ENCODE measurements at places on chromosomes 2 and 18.
A peak's percentile ranks its signal among the peaks of the same experiment; 100 is the strongest.

DNA sequence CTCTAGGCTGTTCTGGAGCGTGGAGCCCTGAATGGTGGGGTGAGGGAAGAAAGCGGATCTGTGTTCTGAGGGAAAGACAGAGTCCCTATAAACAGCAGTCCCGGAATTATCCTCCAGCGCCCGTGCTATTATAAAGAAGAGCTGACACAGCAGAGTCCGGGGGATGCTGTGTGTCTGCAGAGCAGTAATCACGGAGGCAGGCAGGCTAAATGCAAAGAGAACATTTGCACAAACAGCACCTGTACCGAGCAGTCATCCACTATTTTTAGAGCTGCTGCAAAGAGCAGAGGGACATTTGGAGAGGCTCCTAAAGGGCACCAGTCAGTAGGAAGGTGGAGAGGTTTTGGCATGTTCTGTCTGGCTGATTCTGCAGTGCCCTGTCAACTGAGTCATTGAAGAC lies 293.8 kb upstream of the SLC14A2 start:
- DNase-seq = no peak

GRCh38 chr18:44557616-44558151 lies 123.0 kb upstream of the SETBP1 start:
- no peak for DNase-seq

- DNase-seq = no peak
Measured at GRCh38 chr2:44559108-44559507, 197.4 kb downstream of the CAMKMT start.

DNA sequence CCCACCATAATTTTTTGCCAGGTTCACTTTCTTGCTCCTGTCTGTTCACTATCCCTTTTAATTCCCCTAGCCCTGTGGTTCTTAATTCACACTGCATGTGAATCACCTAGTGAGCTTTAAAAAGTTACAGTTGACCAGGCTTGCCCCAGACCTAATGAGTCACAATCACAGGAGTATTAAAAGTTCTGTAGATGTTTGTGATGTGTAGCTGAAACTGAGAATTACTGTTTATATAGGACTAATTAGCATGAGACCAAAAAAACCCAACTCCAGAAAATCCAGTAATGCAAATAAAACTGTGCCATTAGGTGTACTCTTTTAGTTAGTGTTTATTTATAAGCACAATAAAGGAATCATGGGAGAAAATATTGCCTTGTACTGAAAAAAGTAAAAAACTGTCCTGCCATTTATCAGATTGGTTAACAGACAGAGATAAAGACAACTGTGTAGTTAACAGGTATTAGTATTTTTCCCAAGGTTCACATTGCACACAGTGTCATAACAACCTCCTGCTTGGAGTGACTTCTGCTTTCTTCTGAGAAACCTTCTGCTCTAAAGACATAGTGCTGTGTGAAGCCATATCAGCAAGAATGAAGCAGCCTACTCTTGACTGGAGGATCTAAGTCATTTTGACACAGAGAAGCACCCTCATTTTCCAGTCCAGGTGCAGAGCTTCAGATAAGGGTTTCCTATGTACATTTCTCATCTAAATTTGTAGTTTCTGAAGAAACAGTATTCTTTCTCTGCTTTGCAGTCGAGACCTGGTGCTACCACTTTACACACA lies 39.0 kb downstream of the VAPA start:
- no peak for DNase-seq

GRCh38 chr18:13530879-13531387 lies 195.4 kb downstream of the FAM210A start:
- no peak for DNase-seq

GRCh38 chr2:173892341-173892740 lies 72.8 kb downstream of the SP3 start:
- no peak for DNase-seq

DNA sequence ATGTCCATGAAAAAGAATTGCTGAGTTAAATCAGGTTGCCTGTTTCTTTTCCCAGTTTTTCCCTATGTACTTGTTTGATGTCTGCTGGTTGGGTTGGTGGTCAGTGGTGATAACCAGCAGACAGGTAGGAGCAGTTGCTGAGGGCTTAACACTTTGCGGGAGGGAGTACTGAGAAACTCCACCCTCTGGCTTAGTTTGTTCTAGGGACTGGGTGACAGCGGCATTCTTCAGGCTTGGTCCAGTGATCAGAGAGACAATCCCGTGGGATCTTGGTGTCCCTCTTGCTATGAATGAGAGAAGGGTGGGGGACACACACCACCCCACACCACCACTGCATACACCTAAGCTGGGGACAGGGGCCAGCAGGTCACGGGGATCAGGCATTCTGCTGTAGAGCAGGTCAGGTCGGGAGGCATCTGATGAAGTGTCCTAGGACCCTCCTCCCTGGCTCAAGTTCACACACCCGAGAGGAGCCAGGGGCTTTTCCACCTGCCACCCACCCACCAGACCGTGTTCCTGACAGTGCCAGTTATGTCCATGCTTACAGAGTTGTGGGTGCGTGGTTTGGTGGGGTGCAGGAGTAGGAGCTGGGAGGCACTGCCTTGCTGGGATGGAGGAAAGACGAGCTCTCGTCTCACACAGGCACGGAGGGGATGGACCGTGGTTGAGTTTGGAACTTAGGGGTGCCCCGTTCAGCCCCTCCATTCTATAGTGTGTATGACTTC lies 21.3 kb upstream of the ALLC start:
- no peak for DNase-seq

DNA sequence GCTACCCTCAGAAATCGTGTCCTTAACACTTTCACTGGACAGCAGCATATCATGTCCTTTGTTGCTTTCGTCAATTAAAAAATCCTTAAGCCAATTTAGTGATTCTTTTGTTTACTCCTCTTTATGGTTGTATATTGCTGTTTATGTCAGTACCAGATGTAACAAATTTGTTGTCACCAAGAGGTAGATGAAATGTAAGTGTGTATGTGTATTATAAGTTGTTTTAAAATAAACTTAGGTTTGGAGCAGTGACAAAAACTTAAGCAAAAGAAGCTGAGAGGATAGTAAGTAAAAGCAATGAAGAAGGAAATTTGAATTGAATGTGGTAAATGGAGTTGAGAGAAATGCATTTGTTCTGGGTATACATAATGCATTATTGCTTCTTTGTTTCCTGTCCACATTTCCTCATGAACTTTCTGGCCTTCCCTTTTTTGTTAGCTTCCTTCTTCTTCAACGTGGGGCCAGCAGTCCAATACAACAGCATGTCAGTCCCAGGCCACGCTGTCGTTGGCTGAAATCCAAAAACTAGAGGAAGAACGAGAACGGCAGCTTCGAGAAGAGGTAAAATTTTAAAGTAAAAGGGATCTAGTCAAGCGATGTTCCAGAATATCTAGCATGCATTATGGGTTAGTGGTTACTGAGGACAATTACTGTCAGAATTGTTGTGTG lies 30.5 kb upstream of the SNORC start:
- DNase-seq = no peak

GRCh38 chr2:129056309-129056958 lies 737.8 kb upstream of the HS6ST1 start:
- no peak for DNase-seq

DNA sequence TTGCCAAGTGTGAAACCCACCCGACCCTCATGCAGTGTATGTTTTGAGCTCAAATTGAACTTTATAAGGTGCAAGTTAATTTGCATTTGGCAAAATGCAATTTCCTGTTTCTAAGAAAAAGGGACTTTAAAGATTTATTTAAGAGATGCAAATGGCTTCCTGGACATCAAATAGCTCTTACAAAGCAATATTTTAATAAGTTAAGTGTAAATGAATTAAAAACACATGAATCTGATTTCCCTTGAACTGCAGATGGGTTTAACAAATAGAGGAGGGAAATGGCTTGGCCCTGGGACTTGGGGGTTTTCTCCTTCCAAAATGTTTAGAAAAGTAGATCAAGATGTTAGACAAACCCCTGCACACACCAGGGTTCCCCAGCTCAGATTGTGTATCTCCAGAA lies 116.0 kb downstream of the EN1 start:
- no peak for DNase-seq

DNA sequence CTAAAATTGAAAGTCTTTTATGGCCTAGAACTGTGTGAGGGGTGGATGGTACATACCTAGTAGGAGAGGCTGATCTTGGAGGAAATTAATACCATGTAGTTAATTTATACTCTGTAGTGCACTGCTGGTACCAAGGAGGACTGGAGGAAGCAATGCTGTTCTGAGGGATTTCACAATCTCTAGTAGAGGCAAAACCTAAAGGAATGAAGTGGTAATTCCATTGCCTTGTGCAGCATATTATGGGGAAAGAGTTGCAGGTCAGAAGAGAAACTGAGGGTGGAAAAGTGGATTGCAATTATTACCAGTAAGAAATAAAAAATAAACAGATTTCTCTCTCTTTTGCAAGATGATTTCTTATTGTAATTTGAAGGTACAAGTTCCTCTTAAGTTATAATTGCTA lies 2.2 kb downstream of the ABI2 start:
- no peak for DNase-seq

- no peak for DNase-seq
Measured at GRCh38 chr2:14884651-14885050, 252.1 kb downstream of the LRATD1 start.

- DNase-seq = no peak
Measured at GRCh38 chr2:105782646-105783045, 37.9 kb downstream of the NCK2 start.

GRCh38 chr18:57422313-57422872 lies 12.8 kb upstream of the ONECUT2 start:
- no peak for DNase-seq

- peak; percentile 39 for DNase-seq
Measured at GRCh38 chr2:162297925-162298552, 20.4 kb downstream of the IFIH1 start.

GRCh38 chr2:44889096-44889495 lies 52.4 kb upstream of the SIX3 start:
- DNase-seq = no peak

DNA sequence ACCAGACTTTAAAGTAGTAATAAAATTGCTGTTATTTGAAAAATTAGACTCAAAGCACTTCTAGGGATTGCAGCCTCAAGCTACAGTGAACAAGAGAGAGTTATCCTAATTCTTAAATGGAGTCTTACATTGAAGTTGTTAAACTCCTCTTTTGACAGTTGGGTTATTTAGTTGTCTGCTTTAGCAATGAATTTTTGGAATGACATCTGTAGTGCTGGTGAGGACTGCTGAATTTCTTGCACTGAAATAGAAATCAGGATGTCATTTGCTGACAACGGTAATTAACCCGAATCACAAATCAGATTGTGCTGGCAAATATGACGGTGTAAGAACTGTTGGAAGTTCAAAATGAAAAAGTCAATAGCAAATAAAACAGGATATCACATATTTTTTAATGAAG lies 78.0 kb upstream of the LYPD6B start:
- DNase-seq = no peak

- DNase-seq = no peak
Measured at GRCh38 chr2:240595381-240596079, 9.0 kb downstream of the CAPN10 start.

GRCh38 chr2:201174687-201175086 lies 8.3 kb upstream of the CASP10 start:
- DNase-seq = no peak

- no peak for DNase-seq
Measured at GRCh38 chr2:17035010-17035409, 369.4 kb upstream of the CYRIA start.

DNA sequence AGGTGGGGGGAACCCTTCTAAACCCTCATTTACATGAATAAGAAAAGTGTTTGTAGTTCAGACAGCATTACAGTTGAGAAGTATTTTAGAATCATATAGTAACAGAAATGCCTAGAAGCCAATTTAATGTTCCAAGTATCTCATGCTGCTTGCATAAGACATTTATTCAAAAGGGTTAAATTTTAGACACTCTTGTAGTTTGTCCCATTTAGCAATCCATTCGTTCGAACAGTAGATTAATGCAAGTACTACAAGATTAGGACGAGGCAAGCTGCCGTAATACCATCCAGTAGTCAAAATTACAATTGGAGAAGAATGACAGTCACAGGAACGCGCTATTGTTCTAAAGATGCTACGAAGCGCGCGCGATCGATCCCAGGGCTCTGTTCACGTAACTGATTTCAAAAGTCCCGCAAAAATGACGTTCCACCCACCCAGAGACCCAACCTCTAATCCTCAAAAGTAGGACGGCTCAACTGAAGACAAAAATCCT lies 1.2 kb downstream of the TMEM237 start:
- DNase-seq = no peak

DNA sequence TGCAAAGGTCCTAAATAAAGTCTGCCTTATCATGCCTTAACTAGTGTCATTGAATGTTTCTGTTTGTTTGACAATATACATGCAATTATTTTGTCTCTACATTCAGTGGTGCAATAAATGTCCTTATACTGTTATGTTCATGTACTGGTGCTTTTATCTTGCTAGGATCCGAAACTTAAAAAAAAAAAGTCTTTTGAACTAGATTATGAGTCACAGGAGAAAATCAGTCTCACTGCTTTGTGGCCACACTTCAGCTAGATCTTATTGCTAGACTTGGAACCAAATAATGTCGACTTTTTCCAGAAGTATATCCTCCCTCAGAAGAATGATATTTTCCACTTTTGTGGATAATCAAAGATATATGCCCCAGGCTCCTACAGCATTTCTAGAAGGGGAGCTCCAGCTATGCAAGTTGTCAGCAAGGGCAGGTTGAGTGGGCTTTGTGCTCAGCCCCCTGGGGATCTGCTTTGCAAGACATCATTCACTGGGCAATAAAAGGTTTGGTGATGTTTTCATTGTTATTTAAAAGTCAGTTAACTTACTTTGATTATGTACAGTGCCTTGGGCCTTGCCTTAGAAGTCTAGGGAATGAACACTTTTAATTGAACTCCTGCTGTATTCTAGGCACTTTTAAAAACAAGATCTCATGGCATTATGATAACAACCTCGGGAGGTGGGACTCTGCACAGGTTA lies 157.1 kb upstream of the LRRTM1 start:
- DNase-seq = no peak

DNA sequence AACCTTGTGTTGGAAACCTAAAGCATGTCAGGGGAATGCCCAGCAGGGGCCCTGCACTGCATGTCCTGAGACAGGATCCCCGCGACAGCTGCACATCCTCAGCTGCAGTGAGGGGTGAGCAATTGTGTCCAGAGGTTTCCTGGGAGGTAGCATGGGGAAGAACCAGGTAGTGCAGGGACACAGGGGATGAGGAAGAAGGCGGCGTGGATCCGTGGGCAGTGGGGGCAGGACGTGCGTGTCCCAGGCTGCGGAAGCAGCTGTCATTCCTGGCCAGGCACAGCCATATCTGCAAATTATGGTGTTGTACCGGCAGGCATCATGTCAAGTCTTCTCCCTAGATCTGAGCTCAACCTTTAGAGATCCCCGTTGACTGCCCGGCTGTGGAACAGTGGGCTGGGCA lies 238.2 kb upstream of the MYT1L start:
- no peak for DNase-seq

DNA sequence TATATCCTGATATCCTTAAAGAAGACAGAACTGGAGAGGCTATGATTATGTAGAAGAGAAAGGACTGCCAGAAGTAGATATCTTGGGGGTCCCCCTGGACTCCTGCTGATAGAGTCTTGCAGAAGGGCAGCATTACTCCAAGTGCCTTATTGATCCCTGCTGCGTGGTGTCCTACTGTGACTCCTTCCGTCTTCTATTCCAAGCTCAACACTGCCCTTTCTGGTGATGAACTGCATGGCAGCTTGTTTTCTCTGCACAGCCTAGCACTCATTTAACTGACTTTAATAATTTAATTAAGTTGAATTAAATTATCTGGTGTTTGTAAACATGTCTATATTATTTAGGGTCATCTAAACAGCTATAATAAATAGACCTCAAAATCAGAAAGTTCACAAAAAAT lies 194.1 kb upstream of the DSEL start:
- DNase-seq = no peak
